Hypothalamus (tissue), 51 donors: ENCODE measurements at places on chromosomes 4 and X.

DNA sequence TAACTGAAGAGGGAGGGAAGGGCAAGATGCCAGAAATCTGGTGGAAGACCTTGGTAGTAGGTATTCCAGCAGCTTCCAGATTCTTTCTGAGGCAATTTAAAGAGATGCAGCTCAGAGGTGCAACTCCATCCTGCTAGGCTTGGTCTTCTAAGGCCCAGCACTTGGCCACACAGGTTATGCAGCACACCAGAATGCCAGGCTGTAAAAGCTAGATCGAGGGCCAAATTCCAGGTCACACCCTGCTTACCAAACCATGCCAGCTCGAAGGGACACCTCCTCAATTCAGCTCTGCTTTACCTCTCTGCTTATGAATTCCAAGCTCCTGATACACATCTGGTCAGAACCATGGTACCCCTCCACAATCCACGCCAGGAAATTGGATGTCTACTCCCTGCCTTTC, 19.8 kb upstream of the ATXN3L start:
- DNase-seq = no peak

GRCh38 chrX:129360175-129360574, 163.1 kb downstream of the SMARCA1 start:
- DNase-seq = no peak

GRCh38 chrX:39502486-39502885, 595.3 kb downstream of the BCOR start:
- DNase-seq = no peak

DNA sequence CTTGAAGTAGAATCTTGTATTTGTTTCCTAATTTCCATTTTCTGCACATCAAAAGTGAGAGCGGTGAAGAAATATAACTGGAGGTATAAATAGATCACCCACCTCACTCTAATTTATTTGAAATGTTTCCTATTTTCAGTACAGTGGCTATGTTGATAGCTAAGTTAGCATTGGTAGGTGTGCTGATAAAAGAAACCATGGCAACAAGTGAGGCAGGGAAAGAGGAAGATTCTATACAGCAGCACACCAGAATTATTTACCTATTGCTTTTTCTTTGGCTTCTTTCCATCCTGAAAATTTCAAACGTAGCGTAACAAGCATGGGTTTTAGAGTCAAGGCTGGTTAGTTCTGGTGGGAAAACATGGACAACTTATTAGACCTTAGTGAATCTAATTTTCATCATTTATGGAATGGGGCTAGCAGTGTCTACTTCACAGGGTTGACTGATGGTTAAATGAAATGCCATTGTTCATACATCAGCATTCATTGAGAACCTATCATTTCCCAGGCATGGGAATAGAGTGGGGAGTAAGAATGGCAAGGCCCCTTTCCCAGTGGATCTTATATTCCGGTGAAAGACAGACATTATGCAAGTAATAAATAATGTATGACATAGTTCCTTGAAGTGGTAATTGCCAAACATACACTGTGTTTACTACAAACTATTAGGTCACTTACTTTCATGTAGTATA, 30.6 kb upstream of the CTSO start:
- DNase-seq = no peak

- DNase-seq = no peak
These were observed 6.3 kb downstream of the RUFY3 start for GRCh38 chr4:70728091-70728490.

GRCh38 chr4:113960684-113961321, 18.6 kb downstream of the ARSJ start:
- DNase-seq = no peak
